NT2/D1 (cell line): ENCODE measurements at places on chromosomes 16 and 17.

- DNase-seq, result no peak
These were observed 5.0 kb downstream of the EVPLL start for GRCh38 chr17:18382441-18383078.

DNA sequence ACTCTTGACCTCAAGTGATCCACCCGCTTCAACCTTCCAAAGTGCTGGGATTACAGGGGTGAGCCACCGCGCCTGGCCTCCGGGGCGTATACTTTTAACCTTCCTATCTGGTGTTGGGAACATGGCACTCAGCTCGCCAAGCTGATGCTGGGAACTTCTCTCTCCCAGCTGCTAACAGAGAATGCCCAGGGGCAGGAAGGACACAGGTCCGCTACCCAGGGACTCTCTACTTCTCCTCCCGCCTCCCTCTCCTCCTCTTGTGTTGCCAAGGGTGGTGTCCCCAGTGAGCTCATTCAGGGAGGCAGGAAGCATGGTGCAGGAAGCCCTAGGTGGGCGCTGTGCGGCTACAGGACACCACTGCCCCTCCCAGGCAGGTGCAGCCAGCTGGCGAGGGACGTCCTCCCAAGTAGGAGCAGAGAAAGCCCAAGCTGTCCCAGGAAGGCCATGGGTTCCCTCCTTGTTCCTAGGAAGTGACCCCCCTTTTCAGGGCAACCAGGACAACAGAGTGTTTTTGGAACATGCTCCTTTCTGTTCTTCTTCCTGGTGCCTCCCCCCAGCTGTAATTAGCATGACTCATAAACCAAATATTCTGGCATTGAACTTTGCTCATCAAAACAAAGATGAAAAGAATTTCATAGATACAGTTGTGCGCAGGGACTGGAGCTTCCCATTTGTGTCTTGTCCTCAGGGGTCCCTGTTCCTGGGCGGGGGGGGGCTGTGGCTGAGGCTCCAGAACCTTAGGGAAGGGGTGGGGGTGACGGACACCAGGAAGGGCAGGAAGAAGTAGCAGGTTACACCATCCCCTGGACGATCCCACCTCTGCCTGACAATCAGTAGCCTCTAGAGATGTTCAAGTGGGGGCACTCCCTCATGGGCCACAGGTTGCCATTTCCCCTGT is 2.7 kb downstream of the C1QTNF1 start:
- DNase-seq, result no peak

GRCh38 chr17:48457080-48457836 is 27.2 kb upstream of the SKAP1 start:
- peak; percentile 36 for DNase-seq

GRCh38 chr16:84434800-84435199 is 66.5 kb downstream of the ATP2C2 start:
- DNase-seq, result no peak

- no peak for DNase-seq
These were observed 489.9 kb downstream of the SHISA9 start for GRCh38 chr16:13391337-13391736.

- DNase-seq, result no peak
These were observed 3.6 kb upstream of the CHMP6 start for GRCh38 chr17:80987941-80988461.

GRCh38 chr17:35312790-35313711 is 60.4 kb downstream of the SLFN11 start:
- peak; percentile 56 for DNase-seq

DNA sequence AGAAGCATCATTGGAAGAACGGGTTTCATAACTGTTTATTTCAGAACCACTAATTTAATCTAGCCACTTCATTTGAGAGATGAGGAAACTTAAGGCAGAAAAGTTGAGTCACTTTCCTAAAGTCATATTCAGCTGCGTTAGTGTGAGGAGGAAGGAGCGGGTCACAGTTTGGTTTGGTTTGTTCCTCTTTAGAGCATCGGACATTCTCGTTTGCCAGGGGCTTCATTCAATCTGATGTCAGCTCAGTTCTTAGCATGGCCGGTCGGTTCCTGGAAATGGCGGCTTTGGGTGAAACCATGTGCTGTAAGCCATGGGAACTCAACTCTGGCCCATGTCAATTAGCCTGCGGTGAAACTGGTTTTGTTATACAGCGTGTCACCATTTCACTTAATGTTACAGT is 186.5 kb downstream of the LGALS9B start:
- no peak for DNase-seq

- DNase-seq, result no peak
These were observed 43.4 kb downstream of the BMERB1 start for GRCh38 chr16:15477802-15478201.

- no peak for DNase-seq
These were observed 85.6 kb upstream of the NETO2 start for GRCh38 chr16:47229053-47230050.

DNA sequence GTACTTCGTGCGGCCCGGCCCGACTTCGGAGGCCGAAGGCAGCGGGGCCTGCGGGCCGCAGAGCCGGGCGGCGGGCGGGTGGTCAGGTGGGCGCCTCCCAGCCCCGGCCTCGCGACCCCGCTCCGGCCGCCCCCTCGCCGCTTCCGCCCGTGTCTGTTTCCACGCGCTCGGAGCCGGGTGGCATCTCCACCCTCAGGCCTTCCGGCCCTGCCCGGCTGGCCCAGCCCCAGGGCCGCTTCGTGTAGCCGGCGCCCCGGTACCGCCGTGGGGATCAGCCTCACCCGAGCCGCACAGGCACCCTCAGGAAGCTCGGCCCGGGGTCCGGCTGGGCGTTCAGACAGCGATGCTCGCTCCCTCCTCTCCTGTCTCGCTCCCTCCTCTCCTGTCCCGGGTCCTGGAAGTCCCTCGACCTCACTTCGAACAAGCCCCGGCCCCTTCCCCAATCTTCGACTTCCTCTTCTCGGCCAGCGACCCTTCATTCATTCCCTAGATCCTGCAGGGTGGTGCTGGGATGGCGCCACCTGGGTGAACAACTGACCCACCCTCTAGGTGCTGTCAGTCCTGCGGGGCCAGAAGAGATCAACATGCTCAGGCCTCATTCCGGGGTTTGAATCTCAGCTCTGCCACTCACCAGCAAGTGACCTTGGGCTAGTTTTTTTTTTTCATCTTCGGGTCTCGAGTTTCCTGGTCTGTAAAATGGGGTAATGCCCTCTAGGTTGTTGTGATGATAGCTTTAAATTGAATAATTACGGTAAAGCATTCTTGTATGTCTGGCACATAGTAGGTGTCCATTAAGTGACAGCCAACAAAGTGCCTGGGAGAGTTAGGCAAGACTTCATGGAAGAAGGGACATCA is 610 bp downstream of the VPS4A start:
- no peak for DNase-seq

DNA sequence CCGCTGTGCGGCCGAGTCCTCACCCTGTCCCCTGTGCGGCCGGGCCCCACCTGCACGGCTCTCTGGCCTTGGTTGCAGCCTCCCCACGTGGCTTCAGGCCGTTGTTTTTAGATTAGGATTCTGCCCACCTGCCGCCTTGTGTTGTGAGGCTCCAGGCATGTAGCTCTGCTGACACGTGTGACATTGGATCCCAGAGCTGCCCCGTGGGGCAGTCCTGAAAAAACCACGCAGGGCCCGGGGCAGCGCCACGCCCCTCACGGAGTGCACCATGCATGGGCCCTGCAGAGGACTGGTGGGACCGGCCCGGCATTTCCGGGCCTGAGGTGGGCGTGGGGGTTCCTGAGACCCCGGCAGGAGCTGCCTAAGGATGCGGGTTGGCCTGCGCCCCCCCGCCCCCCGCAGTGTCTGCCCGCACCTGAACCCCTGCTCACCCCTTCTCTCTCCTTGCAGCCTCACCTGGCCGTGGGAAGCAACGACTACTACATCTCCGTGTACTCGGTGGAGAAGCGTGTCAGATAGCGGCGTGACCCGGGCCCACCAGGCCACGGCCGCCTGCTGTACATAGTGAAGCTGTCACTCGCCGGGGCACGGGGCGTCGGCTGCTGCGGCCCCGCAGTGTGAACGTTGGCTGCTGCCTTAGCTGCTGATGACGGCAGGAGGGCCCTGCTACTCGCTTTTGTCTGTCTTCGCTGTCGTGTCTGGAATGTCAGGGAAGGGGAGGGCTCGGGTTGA is 27.7 kb upstream of the CHMP6 start:
- DNase-seq, result no peak

- no peak for DNase-seq
These were observed 27.1 kb downstream of the PELP1 start for GRCh38 chr17:4676791-4677190.

DNA sequence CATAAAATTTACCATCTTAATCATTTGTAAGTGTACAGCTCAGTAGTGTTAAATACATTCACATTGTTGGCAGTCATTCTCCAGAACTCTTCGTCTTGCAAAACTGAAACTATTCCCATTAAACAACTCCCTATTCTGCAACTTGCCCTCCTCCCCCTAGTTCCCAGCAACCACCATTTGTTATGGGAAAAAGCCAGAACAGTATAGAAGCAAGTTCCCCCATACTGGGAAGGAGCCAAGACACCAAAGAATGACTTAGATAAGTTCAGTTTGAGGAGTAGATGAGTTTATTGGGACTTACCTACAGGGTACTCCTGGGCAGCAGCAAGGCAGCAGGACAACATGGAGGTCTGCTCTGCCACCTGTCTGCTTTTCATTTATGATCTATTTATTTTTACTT is 39.3 kb upstream of the TEKT1 start:
- no peak for DNase-seq

- no peak for DNase-seq
These were observed 111.1 kb downstream of the CMIP start for GRCh38 chr16:81555660-81556059.

- DNase-seq, result no peak
These were observed 452.4 kb upstream of the RBFOX1 start for GRCh38 chr16:6880263-6880662.

- DNase-seq, result no peak
These were observed 98.5 kb downstream of the PGS1 start for GRCh38 chr17:78476973-78477372.

GRCh38 chr17:80942423-80943345 is 49.0 kb upstream of the CHMP6 start:
- DNase-seq, result no peak

DNA sequence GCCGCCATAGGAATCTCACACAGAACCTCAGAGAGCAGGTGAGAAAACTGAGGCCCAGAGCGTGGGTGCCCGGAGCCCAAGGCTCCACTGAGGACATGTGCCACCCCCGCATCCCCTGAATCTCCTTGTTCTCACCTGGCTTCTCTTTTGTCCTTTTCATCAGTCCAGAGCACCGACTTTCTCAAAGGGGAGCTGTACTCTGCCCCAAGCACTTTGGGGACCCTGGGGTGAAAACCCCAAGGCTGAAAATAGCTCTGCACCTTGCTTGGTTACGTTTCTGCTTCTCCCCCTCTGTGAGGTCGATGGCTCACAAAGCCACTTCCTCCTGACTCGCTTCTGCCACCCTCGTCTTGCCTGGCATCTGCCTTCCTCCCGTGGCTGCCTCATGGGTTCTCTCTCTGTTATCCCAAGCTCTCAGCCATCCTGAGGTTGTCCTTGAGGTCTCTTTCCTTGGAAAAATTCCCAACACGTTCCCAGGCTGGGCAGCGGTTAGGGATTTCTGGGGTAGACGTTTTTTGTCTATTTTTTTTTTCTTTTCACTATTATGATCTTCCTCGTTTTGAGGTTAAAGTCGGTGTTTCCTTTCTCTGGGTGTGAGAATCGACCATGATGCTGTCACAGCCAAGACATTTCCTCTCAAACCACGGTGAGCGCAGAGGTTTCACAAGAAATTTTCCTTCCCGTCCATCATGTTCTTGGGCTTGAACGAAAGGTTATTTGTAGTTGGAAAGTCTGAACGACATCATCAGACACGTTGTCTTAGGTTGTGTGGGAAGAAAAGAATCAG is 37.2 kb downstream of the IRF8 start:
- DNase-seq, result no peak

DNA sequence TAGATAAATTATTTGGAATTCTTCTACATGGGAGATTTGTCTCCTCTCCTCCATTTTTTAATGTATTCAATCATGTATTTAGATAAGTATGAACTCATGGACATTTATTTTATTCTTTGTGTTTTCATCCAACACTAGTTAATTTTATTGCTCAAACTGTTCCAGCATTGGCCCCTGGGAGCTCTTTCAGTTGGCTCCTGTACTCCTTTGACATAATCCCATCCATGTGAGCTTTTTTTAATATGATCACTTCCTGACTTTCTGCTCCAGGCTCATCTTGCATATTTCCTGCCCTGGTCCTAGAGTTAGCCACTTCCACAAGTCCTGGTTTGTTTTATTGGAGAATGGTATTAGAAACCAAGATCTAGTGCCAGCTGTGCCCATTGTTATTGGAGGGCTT is 419.0 kb upstream of the CDH11 start:
- DNase-seq, result no peak

GRCh38 chr17:46822388-46822921 is 4.0 kb upstream of the WNT3 start:
- DNase-seq, result no peak

GRCh38 chr17:73588301-73588846 is 55.9 kb downstream of the SDK2 start:
- DNase-seq, result no peak
